Choroid plexus epithelial cell (primary cell): ENCODE measurements at places on chromosomes 12 and 14.

GRCh38 chr12:55707219-55707671 lies 459 bp downstream of the ITGA7 start:
- DNase-seq = no peak

DNA sequence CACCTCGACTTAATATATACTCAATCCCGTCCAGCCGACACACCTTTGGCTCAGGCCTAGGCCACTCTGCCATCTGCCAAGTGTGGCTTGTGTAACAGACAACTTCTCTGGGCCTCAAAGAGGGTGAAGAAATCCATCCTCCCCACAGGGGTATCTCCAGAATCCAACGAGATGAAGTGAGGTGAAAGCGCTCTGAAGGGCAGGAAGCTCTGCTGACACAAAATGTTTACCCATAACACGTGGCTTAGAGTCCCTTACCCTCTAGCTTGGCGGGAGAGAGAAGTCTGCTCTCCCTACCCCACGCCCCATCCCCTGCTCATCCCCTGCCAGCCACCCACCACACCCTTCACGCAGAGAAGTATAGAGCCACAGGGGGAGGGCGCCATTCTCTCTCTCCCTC lies 13.0 kb downstream of the ZBTB39 start:
- DNase-seq = no peak

DNA sequence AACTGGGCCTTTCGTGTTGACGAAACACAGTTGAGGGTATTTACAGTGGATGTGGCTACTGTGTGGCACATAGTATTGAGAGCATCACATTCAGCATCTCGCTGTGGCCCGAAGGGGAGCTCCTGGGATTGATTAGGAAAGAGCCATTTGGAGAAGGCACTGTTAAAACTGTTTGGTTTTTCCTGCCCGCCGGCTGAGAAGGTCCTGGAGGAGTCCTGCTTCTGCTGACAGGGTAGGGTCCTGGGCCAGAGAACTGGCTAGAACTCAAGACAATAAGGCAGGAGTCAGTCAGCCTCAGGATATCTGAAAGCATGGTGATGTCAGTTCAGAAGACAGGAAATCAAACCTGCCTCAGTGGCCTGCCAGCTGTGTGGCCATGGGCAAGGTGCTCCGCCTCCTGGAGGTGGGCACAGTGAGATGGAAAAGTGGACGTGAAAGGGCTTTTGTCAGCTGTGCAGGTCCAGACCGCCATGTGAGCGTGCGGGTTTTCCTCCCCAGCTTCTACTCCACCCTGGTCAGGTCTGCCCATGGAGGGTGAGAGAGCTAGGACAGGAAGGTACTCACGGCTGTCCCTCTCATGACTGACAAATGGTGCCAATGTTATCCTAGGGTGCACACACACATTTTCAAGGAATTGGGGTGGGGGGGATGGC lies 92.3 kb downstream of the NTF3 start:
- DNase-seq = no peak

- no peak for DNase-seq
Observed at GRCh38 chr12:15600223-15600935, 188.8 kb downstream of the EPS8 start.

DNA sequence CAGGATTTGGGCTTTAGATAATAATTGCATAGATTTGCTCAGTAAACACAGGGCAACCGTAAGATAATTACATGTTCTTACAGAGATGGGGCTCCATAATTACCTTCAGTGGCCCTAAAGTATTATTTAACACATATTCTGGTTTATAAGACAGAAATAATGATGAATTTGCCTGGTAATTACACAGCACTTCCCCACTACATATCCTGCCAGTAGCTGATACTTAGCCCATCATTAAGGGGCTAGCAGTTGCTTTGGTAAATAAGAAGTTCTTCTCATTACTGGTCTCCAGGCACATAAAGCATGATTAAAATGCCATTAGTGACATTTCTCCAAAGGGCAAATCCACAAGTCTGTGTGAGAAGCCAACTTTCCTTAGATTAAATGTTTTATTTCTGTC lies 158.7 kb downstream of the NUAK1 start:
- no peak for DNase-seq

- no peak for DNase-seq
Observed at GRCh38 chr12:86931714-86932113, 675.5 kb upstream of the MGAT4C start.

GRCh38 chr12:131883521-131883900 lies 10.9 kb upstream of the ULK1 start:
- DNase-seq = no peak

DNA sequence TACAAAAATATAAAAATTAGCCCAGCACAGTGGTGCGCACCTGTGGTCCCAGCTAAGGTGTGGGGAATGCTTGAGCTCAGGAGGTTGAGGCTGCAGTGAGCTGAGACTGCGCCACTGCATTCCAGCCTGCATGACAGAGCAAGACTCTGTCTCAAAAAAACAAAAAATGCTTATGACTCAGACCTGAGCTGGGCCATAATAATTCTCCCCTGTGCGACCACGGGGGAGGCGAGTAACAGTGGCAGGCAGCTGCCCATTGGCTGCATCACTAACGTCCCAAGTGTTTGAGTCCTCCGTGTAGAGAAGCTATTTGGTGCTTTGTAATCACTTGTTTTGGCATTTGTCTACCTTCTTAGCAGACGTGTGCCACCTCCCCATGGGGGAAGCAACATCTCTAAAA lies 24.9 kb downstream of the PSMC1 start:
- peak; percentile 68 for DNase-seq

DNA sequence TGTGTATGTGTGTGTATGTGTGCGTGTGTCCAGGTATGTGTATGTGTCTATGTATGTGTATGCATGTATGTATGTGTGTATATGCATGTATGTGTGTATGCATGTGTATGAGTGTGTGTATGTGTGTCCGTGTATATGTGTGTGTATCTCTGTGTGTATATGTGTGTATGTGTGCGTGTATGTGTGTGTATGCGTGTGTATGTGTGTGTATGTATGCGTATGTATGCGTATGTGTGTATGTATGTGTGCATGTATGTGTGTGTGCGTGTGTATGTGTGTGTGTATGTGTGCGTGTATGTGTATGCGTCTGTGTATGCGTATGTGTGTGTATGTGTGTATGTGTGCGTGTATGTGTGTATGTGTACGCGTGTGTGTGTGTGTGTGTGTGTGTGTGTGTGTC lies 31.6 kb downstream of the CHST11 start:
- DNase-seq = no peak

DNA sequence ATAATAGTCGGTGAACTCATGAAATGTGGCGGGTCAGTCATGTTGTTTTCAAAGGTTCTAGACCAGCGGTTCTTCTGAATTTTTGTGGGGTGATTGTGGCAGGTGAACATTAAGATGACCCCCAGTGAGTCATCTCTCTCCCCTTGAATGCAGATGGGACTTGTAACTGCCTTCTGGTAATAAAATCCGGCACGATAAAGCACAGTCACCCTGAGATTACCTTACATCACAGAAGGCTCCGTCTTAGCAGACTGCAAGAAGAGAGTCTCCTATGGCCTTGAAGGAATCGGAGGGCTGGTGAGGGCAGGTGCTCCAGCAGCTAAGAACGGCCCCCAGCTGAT lies 189.6 kb downstream of the FOXN3 start:
- DNase-seq = no peak

GRCh38 chr14:69154779-69155178 lies 1.9 kb upstream of the DCAF5 start:
- DNase-seq = peak; percentile 57

DNA sequence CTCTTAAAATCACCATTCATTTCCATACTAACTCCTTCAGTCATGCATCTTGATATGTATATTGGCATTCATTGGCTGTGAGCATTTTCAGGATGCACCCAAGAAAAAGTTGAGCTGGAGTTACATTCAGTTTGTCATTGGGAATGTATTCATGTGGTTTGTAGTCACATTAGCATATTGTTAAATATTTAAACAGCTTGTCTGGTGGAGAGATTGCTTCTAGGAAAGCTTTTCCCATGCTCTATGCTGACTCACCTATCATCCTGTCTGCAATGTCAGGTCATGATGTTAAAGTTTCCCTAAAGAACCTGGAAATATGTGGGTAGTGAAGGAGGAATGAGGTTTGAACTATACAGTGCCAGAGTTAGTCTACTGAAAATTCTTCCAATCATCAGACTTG lies 583.6 kb downstream of the GALC start:
- DNase-seq = peak; percentile 2

DNA sequence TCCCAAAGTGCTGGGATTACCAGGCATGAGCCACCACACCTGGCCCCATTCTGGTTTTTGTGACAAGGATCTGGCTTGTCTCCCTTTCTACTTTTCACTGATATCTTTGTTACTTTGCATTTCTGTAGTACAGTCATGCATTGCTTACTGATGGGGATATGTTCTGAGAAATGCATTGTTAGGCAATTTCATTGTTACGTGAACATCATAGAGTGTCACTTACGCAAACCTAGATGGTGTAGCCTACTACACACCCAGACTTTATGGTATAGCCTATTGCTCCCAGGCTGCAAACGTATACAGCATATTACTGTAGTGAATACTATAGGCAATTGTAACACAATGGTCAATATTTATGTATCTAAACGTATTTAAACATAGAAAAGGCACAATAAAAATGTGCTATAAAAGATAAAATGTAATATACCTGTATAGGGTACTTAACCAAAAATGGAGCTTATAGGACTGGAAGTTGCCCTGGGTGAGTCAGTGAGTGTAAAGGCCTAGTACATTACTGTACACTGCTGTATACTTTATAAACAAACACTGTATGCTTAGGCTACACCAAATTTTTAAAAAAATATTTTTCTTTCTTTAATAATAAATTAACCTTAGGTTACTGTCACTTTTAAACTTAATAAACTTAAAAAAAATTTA lies 16.0 kb downstream of the MRPL42 start:
- no peak for DNase-seq

GRCh38 chr14:54734966-54735365 lies 167.7 kb downstream of the GCH1 start:
- DNase-seq = no peak

DNA sequence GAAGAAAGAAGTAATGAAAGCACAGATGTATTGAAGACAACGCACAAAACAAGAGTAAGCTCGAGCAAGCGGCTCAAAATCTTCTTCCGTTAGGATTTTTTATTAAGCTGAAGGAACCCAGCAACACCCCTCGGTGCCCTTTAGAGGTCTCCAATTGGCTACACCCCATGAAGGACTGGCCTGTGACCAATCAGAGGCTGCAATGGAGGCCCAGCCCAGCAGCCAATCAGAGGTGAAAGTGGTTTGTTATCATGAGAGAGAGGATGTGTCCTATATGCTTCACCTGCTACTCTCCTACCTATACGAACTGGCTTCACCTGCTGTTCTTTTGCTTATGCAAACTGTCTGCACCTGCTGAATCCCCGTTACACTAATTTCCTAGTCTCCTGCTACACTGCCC lies 358.8 kb downstream of the C12orf50 start:
- DNase-seq = no peak
